ENCODE measurements at places on chromosomes 4 and X. TPM values are rescaled to one million over a fixed set of nuclear protein-coding genes. Genes with fewer than 3 reads are reported as not detected.

- DNase-seq, result no peak
Measured at GRCh38 chrX:17047224-17047623, 100.8 kb downstream of the REPS2 start.

DNA sequence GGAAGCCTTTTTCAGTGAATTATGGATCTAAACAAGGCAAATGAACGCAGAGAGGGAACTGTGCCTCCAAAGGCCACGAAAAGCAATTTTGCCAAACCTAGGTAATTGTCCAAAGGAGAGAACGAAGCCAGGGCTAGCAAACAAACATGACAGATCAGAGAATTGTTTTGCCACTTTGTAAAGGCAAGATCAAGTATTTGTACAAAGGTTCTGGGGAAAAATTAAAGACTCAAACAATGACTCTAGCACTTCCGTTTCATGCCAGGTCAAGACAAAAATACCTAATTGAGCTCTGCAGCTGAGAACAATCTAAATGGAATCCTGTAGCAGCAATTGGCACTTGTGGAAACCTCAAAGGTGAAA lies 8.5 kb downstream of the RBM47 start:
- no peak for DNase-seq

GRCh38 chr4:156766846-156767245 lies 204.8 kb downstream of the PDGFC start:
- no peak for DNase-seq

DNA sequence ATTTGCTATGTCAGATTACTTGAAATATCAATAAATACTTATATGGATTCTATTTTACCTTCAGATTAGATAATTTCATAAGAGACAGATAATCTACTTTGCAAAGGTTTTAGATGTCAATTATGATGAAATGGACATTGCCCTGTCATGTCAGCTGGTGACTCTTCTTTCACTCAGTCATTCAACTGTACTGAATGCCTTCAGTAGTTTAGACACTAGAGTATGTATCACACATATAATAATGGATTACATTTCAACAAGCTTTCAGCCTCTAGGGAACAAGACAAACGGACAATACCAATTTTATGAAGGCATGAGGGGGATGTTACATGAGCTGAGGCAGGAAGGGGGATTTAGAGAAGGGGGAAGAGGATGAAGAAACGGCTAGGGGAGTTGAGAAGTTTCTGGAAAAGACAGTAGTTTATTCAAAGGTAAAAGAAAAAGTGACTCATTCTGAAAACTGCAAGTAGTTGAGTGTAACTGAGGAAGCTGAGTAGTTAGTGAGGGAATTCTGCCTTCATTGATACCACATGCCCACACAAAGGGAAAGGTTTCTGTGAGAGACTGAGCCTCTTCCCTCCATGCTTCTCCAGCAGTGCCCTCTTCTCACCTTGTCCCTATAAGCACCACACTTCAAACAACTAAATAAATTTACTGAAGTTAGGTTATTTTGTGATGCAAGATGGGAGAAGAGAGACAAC lies 25.7 kb downstream of the SLC9B2 start:
- DNase-seq, result peak; percentile 27

DNA sequence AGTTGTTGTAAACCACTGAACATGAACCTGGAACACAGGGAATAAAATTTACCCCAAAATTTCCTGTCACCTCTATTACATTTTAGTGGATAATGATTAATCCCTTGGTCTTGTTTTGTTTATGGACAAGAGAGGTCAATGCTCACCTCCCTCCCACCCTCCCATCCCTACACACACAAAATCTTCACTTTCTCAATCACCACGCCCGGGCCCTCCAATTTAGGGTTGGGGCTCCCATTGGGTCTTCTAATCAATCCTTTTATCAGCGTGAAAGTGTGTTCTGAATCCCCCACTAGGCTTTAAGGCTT lies 23.1 kb downstream of the ABCG2 start:
- DNase-seq, result no peak

- DNase-seq, result no peak
Measured at GRCh38 chr4:48223633-48224295, 45.9 kb downstream of the TEC start.

DNA sequence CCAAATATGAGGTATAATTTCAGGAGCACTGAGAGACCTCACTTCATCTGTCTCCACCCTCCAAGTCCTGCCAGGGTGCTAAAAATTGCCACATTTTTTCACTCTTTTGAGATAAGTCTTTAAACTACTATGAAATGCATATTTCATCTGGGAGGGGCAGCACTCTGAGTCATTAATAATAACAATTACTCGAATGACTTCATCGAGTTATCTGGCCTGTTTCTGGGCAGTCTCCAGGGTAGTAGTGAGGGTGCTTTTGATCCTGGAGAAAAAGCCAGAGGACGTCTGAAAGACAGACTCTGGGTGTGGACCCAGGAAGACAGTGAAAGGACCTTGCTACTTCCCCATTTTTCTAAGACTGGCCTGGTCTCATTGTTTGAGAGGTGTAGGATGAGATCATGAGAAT lies 42.3 kb upstream of the SRD5A3 start:
- DNase-seq, result no peak

DNA sequence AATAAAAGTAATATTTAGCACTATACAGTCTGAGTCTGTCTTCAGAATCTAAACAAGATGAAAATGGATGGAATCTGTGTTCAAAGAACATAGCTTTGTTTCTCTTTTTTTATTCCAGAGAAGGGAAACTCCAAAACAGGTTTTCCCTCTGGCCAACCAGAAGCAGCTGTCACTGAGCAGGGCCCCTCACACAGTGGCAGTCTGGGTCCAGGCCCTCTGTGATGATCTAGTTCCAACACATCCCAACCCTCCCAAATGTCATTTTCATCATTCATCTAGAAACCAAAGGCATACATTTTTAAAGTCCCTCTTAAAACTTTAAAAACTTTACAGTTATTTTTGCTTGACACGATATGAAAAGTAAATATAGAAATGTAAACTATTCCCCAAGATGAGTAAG lies 70.1 kb downstream of the ATP8A1 start:
- no peak for DNase-seq

- peak; percentile 64 for DNase-seq
Measured at GRCh38 chr4:44446191-44446590, 2.4 kb downstream of the KCTD8 start.

- no peak for DNase-seq
Measured at GRCh38 chr4:140254651-140255299, 100.8 kb upstream of the MAML3 start.

DNA sequence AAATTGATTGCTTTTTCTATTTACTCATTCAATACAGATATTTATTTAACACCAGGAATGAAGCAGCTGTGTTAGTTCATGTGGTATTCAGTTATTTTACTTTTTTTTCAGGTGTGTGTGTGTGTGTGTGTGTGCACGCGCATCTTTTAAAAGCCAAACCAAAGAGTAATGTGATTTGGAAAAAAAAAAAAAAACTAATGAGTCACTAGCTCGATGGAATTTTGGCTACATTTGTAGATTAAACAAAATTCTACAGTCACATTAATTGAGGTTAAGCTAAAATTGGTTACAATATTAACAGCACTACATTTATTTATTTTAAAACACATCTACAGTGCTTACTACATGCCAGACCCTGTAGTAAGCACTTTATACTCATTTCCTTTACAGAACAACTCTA lies 66.8 kb downstream of the HHIP start:
- DNase-seq, result no peak

DNA sequence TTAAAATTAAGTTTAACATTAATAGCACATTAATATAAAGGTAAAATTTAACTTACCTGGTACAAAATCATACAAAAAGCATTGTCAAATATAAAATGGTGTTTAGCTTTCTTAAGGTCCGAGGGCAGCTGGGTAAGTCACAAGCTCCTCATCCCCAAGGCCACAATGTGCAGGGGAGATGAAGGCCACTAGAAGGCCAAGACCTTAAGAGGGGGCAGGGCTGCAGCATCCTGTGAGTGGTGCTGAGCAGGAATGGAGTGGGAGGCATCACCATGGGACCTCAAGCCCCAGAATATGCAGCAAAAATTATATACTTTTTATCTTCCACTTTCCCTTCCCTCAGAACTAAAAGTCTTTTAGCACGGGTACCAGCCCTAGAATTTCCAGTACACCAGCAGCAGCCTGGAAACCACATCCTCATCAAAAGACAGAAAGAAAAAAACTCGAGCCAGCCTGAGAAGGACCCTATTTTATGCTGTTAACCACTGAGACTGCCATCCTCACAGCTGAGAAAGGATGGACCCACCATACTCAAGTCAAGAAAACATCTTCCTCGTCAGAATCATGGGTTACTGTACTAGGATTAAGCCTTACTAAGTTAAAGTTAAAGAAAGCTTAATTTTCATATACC lies 13.0 kb upstream of the RHOXF2 start:
- no peak for DNase-seq

GRCh38 chrX:72308566-72309296 lies 3.0 kb upstream of the CITED1 start:
- DNase-seq, result peak; percentile 94

DNA sequence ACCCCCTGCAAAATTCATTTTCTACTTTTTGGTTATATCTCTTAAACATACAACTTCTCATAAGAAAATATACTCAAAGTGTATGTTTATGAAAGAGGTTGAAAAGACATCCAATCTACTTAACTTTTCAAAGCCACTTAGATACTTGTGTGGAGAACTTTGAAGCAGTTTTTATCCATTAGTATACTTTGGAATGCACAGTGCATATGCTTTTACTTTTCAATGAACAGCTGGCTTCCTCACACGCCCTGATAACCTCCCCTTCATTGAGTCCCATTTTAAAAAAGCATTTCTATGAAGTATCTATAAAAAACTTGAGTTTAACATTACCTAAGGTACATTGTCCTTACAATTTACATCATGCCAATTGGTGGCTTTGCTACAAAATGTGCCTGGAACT lies 73.8 kb downstream of the VEGFC start:
- peak; percentile 22 for DNase-seq

GRCh38 chr4:174517502-174518445 lies 4.5 kb downstream of the HPGD start:
- DNase-seq, result no peak

- DNase-seq, result no peak
Measured at GRCh38 chrX:21225643-21226042, 148.6 kb upstream of the CNKSR2 start.

GRCh38 chr4:151887031-151887815 lies 126.4 kb upstream of the GATB start:
- no peak for DNase-seq

DNA sequence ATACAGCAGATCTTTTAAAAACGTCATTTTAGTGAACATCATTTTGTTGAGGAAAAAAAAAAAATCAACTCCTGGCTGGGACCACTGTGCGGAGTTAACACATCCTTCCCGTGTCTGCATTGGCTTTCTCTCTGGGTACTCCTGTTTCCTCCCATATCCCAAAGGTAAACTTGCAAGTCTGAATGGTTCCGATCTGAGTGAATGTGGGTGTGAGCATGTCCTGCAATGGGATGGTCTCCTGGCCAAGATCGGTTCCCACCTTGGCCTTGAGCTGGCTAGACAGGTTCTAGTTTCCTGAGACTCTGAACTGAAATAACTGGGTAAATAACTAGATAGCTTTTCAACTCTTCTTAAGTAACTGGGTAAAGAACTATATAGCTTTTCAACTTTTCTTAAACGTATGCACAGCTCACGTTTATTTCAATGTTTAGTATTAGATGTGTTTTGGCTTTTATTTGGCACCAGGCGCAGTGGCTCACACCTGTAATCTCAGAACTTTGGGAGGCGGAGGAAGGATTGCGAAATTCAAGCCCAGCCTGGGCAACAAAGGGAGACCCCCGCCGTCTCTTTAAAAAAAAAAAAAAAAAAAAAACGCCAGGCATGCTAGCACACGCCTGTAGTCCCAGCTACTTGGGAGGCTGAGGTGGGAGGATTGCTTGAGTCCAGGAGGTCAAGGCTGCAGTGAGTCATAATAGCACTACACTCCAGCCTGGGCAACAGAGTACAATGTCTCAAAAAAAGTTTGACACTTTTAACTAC lies 14.0 kb downstream of the RBMX start:
- no peak for DNase-seq

The USP17L15 gene
- not detected for total RNA-seq

The HNRNPDL gene
- 142 TPM for total RNA-seq

The BGN gene
- 210 TPM for total RNA-seq

The MTTP gene
- not detected for total RNA-seq

The WDR17 gene
- total RNA-seq, result 0.36 TPM

The SLC39A8 gene
- 11.2 TPM for total RNA-seq

The CLDN22 gene
- total RNA-seq, result not detected

The PRR32 gene
- not detected for total RNA-seq

The NPY2R gene
- 0.36 TPM for total RNA-seq

The UNC5C gene
- total RNA-seq, result 13.6 TPM

Measured in osteoblast (primary cell).